ENCODE measurements at places on chromosomes 7 and 10.

DNA sequence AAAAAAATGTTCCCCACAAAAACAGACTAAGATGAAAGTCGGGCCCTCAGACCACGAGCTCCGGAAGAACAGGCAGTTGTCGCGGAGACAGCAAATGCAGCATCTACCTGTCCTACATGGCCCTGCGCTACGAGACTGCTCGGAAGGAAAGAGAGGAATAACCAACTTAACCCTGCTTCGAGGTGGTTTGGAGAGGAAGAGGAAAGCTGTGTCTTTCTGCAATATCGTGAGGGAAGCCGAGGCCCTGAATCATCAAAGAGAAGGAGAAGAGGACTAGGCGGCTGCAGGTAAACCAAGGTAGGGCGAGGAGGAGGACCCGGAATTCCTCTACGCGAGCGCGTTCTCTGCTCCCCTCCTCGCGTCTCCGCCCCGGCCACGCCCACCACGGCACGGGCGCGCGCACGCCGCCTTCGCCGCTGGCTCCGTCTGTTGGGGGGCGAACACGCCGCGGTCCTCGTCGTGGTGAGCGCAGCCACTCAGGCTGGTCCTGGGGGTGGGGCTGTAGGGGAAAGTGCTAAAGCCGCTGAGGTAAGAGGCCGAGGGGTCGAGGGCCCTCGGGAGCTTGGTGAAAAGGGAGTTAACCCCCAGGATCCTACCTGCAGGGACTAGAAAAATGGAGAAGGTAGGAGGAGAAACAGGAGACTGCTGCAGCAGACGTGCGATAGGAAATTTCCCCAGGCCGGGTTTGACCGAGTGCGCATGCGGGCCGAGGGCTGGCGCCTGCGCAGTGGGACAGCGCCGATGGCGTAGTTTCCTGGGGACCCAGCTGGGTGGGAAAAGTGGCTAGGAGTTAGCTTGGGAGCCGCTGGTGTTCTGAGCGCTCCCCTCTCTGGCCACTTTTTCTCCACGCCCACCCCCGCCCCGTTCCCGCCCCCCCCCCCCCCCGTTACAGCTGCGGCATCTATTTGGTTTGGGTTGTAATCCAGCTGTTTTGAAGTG lies at the start of the genes ANAPC16 and ASCC1:
Gene ANAPC16 (plus strand): TSS at position 402 of the 939 bp plus-strand sequence. CDS start 7,903 bp downstream, outside the sequence.
Gene ASCC1 (minus strand): TSS at position 666 of the 939 bp plus-strand sequence. CDS start 2,978 bp downstream, outside the sequence.
- peaks cover 20% of the 10 kb centered on the region for H3K36me3 ChIP-seq
- peaks cover 2% of the 10 kb centered on the region for H3K27me3 ChIP-seq
- peak; percentile 94 for DNase-seq

DNA sequence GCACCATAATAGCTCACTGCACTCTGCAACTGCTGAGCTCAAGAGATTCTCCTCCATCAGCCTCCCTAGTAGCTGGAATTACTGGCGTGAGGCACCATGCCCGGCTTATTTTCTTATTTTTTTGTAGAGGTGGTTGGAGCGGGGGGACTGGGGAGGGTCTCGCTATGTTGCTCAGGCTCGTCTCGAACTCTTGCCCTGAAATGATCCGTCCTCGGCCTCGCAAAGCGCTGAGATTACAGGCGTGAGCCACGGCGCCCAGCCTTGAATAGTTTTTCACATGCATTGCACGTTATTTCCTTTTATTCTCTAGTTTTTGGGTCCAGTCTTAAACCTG lies 526 bp upstream of the LAMTOR4 start:
- H3K27ac ChIP-seq, result peak overlapping the region; percentile 94
- DNase-seq, result no peak
- H3K4me1 ChIP-seq, result peaks cover 24% of the 10 kb centered on the region
- peaks cover 12% of the 10 kb centered on the region for H3K36me3 ChIP-seq
- H3K4me3 ChIP-seq, result peak overlapping the region; percentile 97

GRCh38 chr7:157513162-157513621 lies 176.4 kb downstream of the DNAJB6 start:
- no peaks in the 10 kb centered on the region for H3K4me1 ChIP-seq
- H3K27ac ChIP-seq, result no peak overlapping the region
- no peak for DNase-seq
- H3K27me3 ChIP-seq, result peaks cover 42% of the 10 kb centered on the region
- no peak overlapping the region for H3K4me3 ChIP-seq

DNA sequence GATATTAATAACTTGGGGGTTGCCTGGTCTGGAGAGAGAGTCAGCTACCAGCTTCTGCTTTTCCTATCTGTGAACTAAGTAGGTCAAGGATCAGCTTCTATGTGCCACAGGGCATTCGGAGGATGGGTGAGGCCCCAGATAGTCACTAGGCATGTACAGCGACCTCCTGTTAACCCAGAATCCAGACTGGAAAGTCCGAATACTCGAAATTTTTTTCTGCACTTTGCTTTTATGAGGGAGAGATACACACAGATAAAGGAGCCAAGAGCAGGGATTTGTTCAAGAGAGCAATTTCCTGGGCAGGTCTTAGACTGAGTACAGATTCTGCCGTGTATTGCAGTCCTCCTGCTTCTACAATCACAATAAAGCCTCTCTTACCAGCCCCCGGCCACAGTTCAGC lies 54.2 kb downstream of the EMX2 start:
- H3K4me1 ChIP-seq, result no peaks in the 10 kb centered on the region
- DNase-seq, result no peak
- H3K36me3 ChIP-seq, result no peaks in the 10 kb centered on the region

DNA sequence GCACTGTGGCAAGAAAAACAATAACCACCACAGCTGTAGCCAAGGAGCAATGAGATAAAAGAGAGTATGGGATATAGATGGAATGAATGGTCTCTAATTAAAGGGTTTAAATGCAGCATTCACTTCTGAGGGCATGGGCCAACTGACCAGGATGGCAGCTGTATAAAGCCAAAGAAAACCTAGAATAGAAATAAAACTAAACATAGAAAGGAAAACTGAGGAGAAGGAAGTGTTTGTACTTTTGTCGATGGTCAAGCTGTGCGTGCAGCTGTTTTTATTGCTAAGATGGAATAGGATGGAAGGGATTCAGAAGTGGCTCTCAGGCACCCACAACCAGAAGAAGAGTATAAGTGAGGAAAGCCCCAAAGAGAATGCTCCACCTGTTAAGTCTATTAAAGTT lies 37.9 kb downstream of the ZC3HC1 start:
- H3K4me1 ChIP-seq, result peaks cover 5% of the 10 kb centered on the region
- H3K4me3 ChIP-seq, result no peak overlapping the region
- H3K36me3 ChIP-seq, result peaks cover 2% of the 10 kb centered on the region
- no peak overlapping the region for H3K27ac ChIP-seq
- DNase-seq, result no peak
- H3K27me3 ChIP-seq, result no peaks in the 10 kb centered on the region

DNA sequence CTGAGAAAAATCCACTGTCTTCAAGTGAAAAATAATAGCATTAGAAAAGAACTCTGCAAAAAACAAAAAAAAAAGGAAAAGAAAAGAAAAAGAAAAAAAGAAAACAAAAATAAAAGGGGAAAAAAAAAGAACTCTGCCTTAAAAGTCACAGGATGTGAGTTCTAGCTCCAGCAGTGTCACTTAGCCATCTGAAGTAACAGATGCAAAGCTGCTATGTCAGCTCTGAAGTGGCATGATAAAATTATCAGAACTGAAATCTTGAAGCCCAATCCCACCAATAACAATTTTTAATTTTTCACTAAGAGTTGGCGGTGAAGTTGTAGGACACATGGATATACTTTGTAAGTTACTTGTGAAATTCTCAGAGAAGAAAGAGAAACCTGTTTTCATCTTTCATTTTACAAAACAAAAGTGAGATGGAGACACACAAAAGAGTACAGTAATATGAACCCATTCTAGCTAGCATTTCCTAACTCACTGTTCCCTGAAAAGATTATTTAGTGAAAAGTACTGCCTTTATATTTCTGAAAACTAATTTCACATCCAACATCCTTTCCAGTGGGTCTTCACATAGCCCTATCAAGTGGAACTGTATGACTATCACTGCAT lies 103.5 kb downstream of the ELAPOR2 start:
- no peak overlapping the region for H3K4me3 ChIP-seq
- peaks cover 5% of the 10 kb centered on the region for H3K4me1 ChIP-seq
- no peak for DNase-seq
- H3K27ac ChIP-seq, result no peak overlapping the region

DNA sequence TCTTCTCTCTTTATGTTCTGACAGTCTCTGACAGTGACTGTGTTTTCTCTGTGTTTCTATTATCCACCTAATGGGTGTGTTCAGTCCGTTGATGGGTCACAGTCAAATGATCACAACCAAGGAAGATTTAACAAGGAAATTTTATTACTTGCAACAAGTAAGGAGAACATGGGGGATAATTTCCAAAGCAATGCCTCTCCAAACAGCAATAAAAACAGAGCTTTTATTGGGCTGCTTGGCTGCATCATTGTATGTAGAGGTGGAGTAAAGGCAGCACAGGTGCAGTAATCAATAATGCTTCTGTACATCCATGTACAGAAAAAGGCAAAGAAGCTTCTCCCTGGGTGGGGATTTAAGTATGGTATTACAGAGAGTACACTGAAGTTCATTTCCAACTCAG lies 1525.6 kb downstream of the REEP3 start:
- no peaks in the 10 kb centered on the region for H3K4me1 ChIP-seq
- no peak overlapping the region for H3K4me3 ChIP-seq
- no peak overlapping the region for H3K27ac ChIP-seq
- DNase-seq, result no peak
- H3K27me3 ChIP-seq, result no peaks in the 10 kb centered on the region
- H3K36me3 ChIP-seq, result no peaks in the 10 kb centered on the region

DNA sequence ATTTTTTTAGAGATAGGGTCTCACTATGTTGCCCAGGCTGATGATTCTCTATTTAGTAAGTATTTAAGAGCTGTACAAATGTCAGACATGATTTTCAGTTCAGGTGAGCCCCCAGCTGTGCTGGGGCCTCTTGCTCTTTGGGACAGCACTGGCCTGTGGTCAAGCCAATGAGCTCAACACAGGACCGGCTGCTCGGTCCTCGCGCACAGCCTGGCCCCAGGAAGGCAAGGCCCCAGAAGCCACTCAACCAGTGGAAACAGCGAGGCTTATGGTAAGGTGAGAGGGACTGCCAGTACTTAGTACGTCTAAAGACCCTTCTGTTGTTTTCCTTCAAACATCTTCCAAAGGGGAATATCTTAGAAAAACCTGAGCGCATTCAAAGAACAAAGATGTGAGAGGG lies 211.8 kb downstream of the SKIDA1 start:
- no peak for DNase-seq
- no peaks in the 10 kb centered on the region for H3K27me3 ChIP-seq
- no peak overlapping the region for H3K4me3 ChIP-seq
- H3K4me1 ChIP-seq, result no peaks in the 10 kb centered on the region

GRCh38 chr7:149558149-149558861 lies 60.7 kb upstream of the ZNF746 start:
- no peak for DNase-seq
- no peak overlapping the region for H3K4me3 ChIP-seq
- peaks cover 20% of the 10 kb centered on the region for H3K36me3 ChIP-seq
- no peaks in the 10 kb centered on the region for H3K4me1 ChIP-seq

- H3K27ac ChIP-seq, result no peak overlapping the region
- no peaks in the 10 kb centered on the region for H3K36me3 ChIP-seq
- H3K4me1 ChIP-seq, result no peaks in the 10 kb centered on the region
- peaks cover 55% of the 10 kb centered on the region for H3K27me3 ChIP-seq
- DNase-seq, result no peak
- H3K4me3 ChIP-seq, result no peak overlapping the region
These were observed 4.8 kb downstream of the FEZF1 start for GRCh38 chr7:122299624-122300210.

GRCh38 chr10:112471878-112472487 lies 25.0 kb downstream of the VTI1A start:
- no peaks in the 10 kb centered on the region for H3K27me3 ChIP-seq
- no peak overlapping the region for H3K27ac ChIP-seq
- no peak overlapping the region for H3K4me3 ChIP-seq

DNA sequence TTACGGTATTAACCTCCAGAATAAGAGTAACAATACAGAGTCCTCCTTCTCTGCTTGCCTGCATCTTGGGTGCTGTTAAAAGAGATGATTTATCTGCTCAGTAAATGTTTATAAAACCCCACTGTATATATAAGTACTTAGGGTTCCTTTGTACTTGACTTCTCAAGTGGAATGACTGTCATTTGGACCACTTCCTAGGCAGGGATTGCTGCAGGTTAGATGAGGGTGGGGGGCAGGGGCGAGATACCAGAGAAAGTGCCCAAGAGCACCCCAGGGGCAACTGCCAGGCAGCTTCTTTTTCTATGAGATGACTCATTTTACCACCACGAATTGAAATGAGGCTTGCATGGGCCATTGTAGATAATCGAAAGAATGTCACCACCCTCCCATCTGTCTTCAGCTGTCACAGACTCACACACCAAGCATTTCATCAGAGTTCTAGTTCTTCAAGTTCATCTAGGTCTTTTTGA lies 421.9 kb upstream of the GALNT17 start:
- no peaks in the 10 kb centered on the region for H3K27me3 ChIP-seq
- no peak overlapping the region for H3K4me3 ChIP-seq
- H3K4me1 ChIP-seq, result no peaks in the 10 kb centered on the region
- DNase-seq, result no peak

- H3K27ac ChIP-seq, result peak overlapping the region; percentile 23
- H3K4me1 ChIP-seq, result peaks cover 21% of the 10 kb centered on the region
- H3K27me3 ChIP-seq, result no peaks in the 10 kb centered on the region
- DNase-seq, result no peak
These were observed 10.6 kb downstream of the VIM start for GRCh38 chr10:17238445-17239291.

DNA sequence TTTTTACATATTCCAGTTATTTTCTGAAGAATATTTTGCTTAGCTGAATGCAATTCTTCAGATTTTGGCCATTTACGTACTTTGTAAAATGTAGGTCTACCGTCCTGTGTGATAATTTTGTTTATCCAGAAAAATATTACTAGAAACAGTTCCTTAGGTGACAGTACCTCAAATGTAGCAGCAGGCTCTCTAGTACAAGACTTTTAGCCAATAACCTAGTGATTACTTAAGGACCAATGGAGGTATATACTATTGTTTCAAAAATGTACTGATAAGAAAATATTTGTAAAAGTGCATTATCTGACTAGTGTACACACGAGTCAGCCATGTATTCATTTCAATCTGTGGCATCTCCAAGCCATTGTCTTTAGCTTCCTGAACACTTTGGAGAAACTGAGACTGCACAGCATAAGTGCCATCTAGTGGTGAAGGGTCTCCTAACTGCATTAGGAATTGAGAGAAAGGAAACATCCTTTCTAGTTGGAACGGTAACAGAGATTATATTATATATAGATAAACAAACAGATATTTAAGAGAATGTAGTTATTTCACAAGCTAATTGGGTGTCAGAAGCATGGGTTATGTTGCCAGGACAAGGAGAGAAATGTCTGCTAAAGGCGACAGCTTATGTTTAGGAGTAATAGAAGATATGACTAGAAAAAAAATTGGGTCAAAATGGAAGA lies 23.7 kb downstream of the RTKN2 start:
- peaks cover 6% of the 10 kb centered on the region for H3K36me3 ChIP-seq
- peak; percentile 47 for DNase-seq
- no peaks in the 10 kb centered on the region for H3K27me3 ChIP-seq
- peak overlapping the region; percentile 45 for H3K27ac ChIP-seq

- H3K27me3 ChIP-seq, result peaks cover 1% of the 10 kb centered on the region
- no peaks in the 10 kb centered on the region for H3K36me3 ChIP-seq
- no peak overlapping the region for H3K27ac ChIP-seq
- no peak for DNase-seq
- H3K4me1 ChIP-seq, result no peaks in the 10 kb centered on the region
- H3K4me3 ChIP-seq, result no peak overlapping the region
These were observed 136.3 kb downstream of the C1GALT1 start for GRCh38 chr7:7318601-7319000.

- H3K27ac ChIP-seq, result no peak overlapping the region
- H3K4me1 ChIP-seq, result no peaks in the 10 kb centered on the region
- H3K4me3 ChIP-seq, result no peak overlapping the region
These were observed 394.9 kb upstream of the DPP6 start for GRCh38 chr7:153657182-153657800.
